ENCODE measurements at places on chromosomes 2 and 18.

DNA sequence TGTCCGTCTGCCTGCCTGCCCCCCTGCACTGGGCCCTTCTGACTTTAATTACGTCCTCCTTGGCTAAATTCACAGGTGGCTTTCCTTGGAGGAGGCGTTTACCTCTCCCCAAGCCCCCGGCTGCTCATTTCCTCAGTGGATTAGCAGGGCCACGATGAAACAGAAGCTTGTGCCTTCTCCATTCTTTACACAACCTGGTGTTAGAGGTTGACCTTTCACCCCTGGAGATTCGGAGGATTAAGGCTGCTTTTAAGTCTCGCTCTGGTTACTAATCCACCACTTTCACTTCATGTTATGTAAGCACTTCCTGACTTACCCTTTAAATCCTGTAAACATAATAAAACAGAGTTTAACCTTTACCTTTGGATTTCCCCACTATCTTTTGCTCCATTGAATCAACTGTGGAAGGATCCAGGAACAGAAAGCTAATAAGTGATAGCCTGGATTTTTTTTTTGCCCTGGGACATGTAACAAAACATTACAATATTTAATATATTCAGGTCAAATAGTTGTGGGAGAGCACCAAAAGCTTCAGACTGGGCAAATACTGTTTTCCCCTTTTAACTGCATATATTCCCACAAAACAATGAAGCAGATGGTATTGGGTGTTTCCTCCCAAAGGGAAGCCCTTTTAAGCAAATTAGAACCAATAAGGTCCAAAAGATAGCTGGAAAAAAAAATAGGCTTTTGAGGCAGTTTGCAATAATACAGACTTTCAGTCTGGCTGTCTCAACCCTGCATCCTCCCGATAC lies 370.2 kb downstream of the EN1 start:
- no peak for DNase-seq
- H3K4me3 ChIP-seq = no peak overlapping the region
- no peak overlapping the region for H3K27ac ChIP-seq
- H3K36me3 ChIP-seq = no peaks in the 10 kb centered on the region

- H3K27me3 ChIP-seq = peaks cover 14% of the 10 kb centered on the region
- H3K4me1 ChIP-seq = peaks cover 3% of the 10 kb centered on the region
- no peak for DNase-seq
- no peak overlapping the region for H3K27ac ChIP-seq
These were observed 450.8 kb downstream of the DLGAP1 start for GRCh38 chr18:4004183-4004829.

DNA sequence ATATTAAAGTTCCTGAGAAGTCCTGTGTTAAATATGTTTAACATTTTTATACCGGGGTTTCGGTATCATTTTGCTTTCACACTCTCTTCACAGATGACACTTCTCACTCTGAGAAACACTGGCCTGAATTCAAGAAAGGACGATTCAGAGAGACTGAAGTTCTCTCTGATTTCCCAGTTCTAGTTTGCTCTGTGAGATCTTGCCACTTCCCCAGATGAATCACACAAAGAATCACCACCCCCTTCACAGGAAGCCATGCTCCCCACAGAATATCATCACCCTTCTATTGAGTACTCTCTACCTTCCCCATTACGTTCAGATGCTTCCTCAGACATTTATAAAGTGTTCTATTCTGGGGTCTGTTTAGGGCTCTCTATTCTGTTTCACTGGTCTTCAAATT lies 16.1 kb upstream of the CD207 start:
- DNase-seq = peak; percentile 71
- H3K4me1 ChIP-seq = peaks cover 28% of the 10 kb centered on the region
- H3K27me3 ChIP-seq = no peaks in the 10 kb centered on the region
- no peaks in the 10 kb centered on the region for H3K36me3 ChIP-seq

GRCh38 chr2:237923481-237924163 lies 43.2 kb upstream of the UBE2F start:
- H3K4me1 ChIP-seq = peaks cover 21% of the 10 kb centered on the region
- no peaks in the 10 kb centered on the region for H3K27me3 ChIP-seq
- no peaks in the 10 kb centered on the region for H3K36me3 ChIP-seq
- H3K27ac ChIP-seq = no peak overlapping the region
- H3K4me3 ChIP-seq = peak overlapping the region; percentile 52

DNA sequence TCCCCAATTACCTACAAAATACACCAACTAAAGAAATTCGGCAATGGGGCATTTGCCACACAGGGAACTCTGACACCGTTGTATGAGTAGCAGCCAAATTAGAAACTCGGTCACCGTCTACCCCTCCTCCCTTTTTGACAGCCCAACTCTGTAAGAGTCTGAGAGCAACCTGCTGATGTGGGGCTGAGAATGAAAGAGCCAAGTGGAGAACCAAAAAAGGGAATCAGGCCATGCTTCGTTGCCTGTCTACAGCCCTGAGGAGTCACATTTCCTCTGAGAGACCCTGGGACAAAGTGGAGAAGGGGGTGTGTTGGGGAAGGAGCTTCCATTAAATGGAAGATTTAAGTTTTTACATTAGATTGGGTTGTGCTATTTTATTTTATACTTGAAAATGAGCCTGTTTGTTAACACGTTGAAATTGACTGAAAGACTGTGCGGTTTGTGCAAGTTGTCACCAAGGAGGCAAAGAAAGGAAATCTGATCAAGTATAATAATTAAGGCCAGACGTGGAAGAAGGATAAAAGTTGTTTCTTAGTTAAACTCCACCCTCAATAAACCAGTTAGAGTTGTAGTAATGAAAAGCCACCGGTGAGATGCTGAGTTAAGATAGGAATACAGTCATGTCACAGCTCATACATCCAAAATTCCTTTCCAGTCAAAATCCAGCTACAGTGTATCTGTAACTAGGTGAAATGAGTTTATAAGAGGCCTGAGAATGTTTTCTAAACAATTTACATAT lies 131.7 kb upstream of the CREB1 start:
- H3K36me3 ChIP-seq = no peaks in the 10 kb centered on the region
- H3K4me3 ChIP-seq = no peak overlapping the region
- no peak overlapping the region for H3K27ac ChIP-seq
- no peaks in the 10 kb centered on the region for H3K27me3 ChIP-seq

GRCh38 chr2:217643789-217644301 lies 358.9 kb downstream of the TNS1 start:
- no peaks in the 10 kb centered on the region for H3K27me3 ChIP-seq
- no peak overlapping the region for H3K4me3 ChIP-seq
- no peak overlapping the region for H3K27ac ChIP-seq
- no peaks in the 10 kb centered on the region for H3K36me3 ChIP-seq
- DNase-seq = no peak

GRCh38 chr2:116859708-116860107 lies 954.8 kb upstream of the DDX18 start:
- no peak overlapping the region for H3K4me3 ChIP-seq
- no peaks in the 10 kb centered on the region for H3K27me3 ChIP-seq
- H3K4me1 ChIP-seq = no peaks in the 10 kb centered on the region
- no peaks in the 10 kb centered on the region for H3K36me3 ChIP-seq
- H3K27ac ChIP-seq = no peak overlapping the region

DNA sequence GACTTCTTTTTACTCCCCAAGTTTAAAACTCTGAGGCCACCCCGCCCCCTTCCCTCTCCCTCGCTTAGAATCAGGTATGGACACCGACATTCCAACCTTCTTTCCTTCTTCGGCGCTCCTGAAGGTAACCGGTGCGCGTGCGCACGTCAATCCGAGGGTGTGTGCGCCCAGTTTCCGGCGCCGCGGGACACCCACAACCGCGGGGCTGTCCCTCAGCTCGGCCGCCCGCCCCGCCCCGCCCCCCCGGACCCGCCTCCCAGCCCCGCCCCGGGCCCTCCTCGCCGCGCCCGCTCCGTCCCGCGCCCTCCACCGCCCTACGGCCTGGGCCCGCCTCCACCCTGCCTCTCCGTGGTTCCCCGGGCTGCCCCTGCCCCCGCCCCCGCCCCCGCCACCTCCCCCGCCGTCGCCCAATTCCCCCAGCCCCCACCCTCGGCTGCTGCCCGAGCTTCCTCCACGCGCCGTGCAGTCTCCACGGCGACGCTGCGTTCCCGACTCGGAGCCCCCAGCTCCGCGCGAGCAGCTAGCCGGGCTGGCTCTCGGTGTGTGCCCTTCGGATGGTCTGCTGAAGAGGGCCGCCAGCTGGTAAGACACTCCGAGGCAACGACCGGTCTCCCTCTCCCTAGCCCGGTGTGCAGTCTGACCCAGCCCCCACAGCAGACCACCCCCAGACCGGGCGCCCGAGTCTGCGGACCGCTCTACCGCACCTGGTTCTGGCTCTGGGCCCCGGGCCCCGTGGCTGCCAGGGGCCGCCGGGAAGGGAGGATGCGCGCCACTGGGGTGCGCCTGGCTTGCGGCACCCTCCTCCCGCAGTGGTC lies 635 bp downstream of the ERICH2 start:
- peaks cover 9% of the 10 kb centered on the region for H3K27me3 ChIP-seq
- H3K27ac ChIP-seq = no peak overlapping the region
- no peaks in the 10 kb centered on the region for H3K36me3 ChIP-seq
- peak; percentile 69 for DNase-seq
- peak overlapping the region; percentile 85 for H3K4me3 ChIP-seq

DNA sequence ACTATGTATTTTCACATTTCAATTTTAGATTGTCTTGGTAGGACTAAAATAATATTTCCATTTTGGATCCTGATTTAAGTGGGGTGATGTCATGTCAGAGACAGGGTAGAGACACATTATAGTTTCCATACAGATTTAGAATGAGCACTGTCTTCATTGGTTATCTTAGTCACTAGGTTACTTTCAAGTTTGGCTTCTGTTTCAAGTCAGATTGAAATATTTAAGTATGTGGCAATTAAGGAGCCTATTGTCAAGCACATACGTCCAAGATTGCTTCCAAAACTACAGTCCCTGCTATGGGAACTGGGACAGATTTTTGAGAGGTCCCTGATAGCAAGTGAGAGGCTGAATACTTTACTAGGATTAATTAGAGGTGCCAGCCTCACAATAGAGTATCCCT lies 89.2 kb upstream of the FAM117B start:
- H3K27me3 ChIP-seq = no peaks in the 10 kb centered on the region
- no peak overlapping the region for H3K4me3 ChIP-seq
- peaks cover 6% of the 10 kb centered on the region for H3K4me1 ChIP-seq
- H3K36me3 ChIP-seq = peaks cover 1% of the 10 kb centered on the region

DNA sequence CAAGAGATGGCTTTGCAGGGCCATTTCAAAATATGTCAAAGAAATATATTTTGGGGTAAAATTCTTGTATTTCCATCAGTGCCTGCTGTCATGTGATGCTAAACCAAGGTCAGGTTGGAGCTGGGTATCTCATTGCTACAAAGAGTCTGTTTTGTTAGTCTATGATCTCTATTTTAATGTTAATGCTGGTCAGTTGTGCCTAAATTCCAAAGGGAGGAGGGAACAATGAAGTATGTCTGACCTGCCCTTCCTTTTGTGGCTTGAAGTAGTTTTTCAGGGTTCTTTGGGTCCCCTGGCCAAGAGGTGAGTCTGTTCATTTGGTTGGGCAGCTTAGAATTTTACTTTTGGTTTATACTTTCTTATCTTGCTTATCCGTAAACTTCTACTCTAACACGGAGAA lies 61.6 kb upstream of the DYNAP start:
- peaks cover 7% of the 10 kb centered on the region for H3K27me3 ChIP-seq
- H3K4me1 ChIP-seq = no peaks in the 10 kb centered on the region
- no peak overlapping the region for H3K27ac ChIP-seq
- DNase-seq = no peak
- H3K36me3 ChIP-seq = no peaks in the 10 kb centered on the region

DNA sequence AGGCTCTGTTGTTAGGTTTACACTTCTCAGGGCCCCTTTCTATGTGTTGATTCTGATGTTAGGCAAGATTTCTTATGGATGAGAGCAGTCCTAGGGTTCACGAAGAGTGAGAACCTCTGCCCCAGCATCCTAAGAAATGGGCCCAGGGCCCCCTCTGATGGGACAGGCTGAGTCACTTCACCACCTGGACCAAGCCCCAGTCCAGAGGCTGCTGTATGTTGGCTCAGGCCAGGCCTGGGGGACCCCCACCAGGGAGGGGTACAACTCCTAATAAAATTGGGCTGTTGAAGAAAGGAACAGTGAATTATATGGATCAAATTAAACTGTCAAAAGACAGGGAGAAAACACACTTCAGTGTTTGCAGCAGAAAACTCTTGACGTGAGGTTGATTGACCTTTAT lies 365.9 kb upstream of the HS6ST1 start:
- DNase-seq = no peak
- no peaks in the 10 kb centered on the region for H3K27me3 ChIP-seq
- no peak overlapping the region for H3K4me3 ChIP-seq
- H3K36me3 ChIP-seq = no peaks in the 10 kb centered on the region

DNA sequence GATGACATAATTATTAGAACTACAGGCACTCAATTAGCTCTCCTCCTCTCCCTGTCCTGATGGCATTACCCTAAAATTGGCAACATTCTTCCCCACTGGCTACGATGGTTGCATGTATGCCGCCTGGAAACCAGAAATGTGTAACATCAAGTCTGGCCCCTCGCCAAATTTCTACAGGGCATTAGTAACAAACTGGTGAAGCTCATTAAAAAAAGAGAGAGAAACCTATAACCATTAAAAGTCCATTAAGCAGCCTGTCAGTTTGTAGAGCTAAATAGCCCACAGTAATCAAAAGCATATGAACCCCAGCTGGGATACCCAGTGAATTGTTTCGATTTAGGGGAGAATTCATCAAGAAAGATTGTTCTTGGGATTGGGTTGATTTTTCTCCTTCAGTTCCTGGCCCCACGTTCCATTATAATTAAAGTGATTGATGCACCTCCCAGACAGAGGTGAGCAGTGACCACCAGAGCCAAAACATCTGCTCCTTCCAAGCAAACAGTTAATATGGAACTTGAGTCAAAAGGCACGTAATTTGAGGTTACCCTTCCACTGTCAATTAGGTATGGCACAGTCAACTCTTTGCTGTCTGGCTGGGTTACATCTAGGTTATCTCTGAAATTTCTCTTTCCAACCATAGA lies 208.6 kb downstream of the C1D start:
- H3K27ac ChIP-seq = no peak overlapping the region
- H3K36me3 ChIP-seq = no peaks in the 10 kb centered on the region
- H3K27me3 ChIP-seq = peaks cover 10% of the 10 kb centered on the region
- no peak overlapping the region for H3K4me3 ChIP-seq
- DNase-seq = no peak

GRCh38 chr2:20589975-20590703 lies 60.8 kb downstream of the HS1BP3 start:
- DNase-seq = no peak
- H3K36me3 ChIP-seq = no peaks in the 10 kb centered on the region
- H3K27ac ChIP-seq = no peak overlapping the region
- H3K4me3 ChIP-seq = no peak overlapping the region
- H3K27me3 ChIP-seq = no peaks in the 10 kb centered on the region

GRCh38 chr18:73365018-73365417 lies 497.2 kb upstream of the NETO1 start:
- no peak for DNase-seq
- H3K27ac ChIP-seq = no peak overlapping the region

GRCh38 chr2:240898731-240899467 lies 2.9 kb upstream of the MAB21L4 start:
- no peak overlapping the region for H3K27ac ChIP-seq
- no peaks in the 10 kb centered on the region for H3K27me3 ChIP-seq
- DNase-seq = no peak
- H3K4me3 ChIP-seq = no peak overlapping the region
- H3K36me3 ChIP-seq = no peaks in the 10 kb centered on the region

GRCh38 chr18:77622009-77622692 lies 372.5 kb downstream of the GALR1 start:
- no peaks in the 10 kb centered on the region for H3K36me3 ChIP-seq
- no peak overlapping the region for H3K4me3 ChIP-seq
- peaks cover 3% of the 10 kb centered on the region for H3K27me3 ChIP-seq
- no peak overlapping the region for H3K27ac ChIP-seq
- no peak for DNase-seq

Data from activated naive CD4-positive, alpha-beta T cell treated with anti-CD3 and anti-CD28 coated beads for 36 hours (primary cell).